ENCODE measurements at places on chromosomes 12 and 14.

DNA sequence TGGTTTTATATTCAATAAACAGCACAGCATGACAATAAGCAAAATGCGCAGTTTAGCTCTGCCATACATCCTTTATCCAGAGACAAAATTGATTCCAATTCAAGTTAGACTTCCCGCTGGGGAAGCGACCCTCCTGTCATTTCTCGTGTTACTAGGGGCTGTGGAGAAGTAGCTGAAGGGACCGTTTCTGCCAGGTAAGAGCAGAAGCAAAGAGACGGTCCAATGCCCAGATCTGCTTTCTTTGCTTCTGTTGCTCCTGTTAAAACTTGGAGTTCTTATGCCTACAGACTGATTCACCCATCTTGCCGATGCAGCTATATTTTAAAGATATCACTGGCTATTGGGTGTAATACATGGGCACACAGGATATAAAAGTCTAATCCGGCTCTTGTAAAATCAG, 156.8 kb upstream of the AVPR1A start:
- DNase-seq = no peak

GRCh38 chr12:62711631-62712241, 223.2 kb downstream of the PPM1H start:
- no peak for DNase-seq

DNA sequence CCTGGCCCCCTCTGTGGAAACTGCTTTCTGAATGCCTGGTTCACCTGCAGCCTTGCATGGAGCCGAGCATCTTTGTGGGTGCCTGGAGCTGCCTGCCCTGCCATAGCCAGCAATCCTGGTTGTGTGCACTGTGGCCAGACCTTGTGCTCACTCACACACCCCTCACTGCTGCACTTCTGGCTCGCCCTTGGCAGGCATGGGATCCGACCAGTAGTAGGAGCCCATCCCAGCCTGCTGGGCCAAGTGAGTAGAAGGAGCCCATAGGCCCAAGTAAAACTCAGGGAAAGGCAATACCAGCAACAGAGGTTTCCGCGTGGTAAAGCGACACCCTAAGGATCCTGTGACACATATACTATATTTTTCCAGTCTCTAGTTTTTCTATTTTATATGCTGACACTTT, 270.0 kb upstream of the NAV3 start:
- no peak for DNase-seq

GRCh38 chr12:90622431-90622830, 332.5 kb downstream of the CCER1 start:
- no peak for DNase-seq

GRCh38 chr12:89176676-89177075, 175.6 kb downstream of the DUSP6 start:
- DNase-seq = no peak

DNA sequence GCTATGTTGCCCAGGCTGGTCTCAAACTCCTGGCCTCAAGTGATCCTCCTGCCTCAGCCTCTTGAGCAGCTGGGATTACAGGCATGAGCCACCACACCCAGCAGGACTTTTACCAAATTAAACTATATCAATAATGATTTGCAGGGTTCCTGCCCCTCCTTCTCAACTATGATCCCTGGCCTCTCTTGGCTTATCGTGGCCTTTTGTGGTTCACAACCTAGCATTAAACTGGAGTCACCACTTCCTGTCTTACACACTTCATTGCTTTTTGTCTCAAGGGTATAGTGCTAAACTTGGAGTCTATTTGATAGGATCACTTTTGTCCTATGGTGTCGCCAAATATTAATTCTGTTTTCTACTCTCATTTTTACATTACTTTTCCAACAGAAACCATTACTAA, 64.5 kb downstream of the SEC23A start:
- DNase-seq = no peak

Data from NCI-H1105 treated with DMSO at 0.1 percent for 48 hours (cell line).